ENCODE measurements at places on chromosomes 7 and 10.

DNA sequence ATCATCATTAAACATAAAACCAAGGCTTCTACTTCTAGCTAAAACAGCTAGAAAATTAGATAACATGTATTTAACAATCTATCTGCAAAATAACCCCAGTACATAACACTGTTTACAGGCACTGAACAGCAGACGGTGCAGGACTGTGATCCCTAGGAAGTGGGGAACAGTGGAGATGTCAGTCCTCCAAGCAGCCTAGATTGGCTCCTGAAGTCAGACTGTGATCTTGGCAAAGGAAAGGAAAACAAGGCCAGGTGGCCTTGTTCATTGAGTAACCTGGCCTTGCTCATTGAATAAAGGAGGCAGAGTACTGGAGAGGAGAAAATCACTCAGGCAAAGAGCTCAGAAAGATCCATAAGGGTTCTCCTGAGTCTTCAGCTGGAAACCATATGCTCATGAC is 77.7 kb upstream of the DIP2C start:
- no peak for DNase-seq

DNA sequence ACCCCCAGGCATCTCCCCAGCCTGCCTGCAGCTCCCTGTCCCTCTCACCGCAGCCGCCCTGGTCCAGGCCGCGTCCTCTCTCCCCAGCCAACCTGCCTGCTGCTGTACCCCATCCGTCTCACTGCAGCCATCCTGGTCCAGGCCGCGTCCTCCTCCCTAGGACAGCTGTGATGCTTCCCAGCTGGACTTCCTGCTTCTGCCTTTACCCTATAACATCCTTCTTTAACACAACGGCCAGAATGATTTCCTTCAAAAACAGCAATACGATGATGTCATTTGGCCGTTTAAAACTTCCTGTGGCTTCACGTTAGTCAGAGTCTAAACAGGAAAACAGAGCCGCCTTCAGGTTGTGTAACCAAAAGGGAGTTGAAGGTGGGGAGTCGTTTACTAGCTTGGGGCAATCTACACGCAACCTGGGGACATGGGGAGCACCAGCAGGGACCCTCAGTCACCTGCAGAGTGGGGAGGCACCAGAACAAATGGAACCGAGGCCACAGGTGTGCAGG is 32.2 kb upstream of the ZFAND2A start:
- DNase-seq: peak; percentile 50

GRCh38 chr7:114825423-114825951 is 96.4 kb upstream of the MDFIC start:
- peak; percentile 51 for DNase-seq

GRCh38 chr7:30144657-30145306 is 10.0 kb downstream of the MTURN start:
- DNase-seq: no peak

GRCh38 chr7:4017785-4018184 is 664.3 kb upstream of the FOXK1 start:
- no peak for DNase-seq

GRCh38 chr7:20797462-20798080 is 10.9 kb upstream of the SP8 start:
- no peak for DNase-seq

DNA sequence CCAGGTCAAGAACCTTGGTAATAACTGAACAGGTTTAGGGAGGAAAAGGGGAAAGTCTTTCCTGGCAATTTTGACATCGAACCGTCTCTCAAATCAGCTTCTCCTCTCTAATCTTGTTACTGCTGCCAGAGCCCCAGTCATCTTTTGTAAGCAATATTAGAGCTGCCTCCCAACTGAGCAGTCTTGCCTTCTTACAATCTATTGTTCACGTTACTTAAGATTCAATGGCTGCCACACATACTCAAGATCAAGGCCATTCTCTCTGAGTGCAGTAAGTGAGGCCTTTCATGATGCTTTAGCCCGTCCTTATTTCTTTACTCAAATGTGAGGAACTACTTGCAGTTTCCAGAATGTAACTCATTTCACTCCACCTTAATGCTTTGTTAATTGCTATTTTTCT is 12.4 kb downstream of the NET1 start:
- DNase-seq: no peak

DNA sequence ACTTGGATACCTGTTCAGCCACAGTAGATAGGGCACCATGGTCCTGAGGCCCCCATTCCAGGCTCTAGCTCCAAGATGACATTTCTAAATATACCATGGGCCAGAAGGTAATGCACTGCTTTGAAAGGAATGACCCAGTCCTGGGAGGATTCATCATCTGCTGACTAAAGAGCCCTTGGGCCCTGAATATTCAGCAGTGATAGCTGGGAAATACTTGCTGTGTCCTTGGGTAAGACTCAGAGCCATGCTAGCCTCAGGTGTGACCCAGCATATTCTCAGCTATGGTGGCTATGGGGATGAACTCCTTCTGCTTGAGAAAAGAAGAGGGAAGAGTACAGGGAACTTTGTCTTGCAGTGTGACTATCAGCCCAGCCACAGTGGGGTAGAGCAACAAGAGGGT is 21.3 kb upstream of the AGR2 start:
- no peak for DNase-seq

- DNase-seq: no peak
Measured at GRCh38 chr10:17213646-17214349, 12.3 kb upstream of the TRDMT1 start.

DNA sequence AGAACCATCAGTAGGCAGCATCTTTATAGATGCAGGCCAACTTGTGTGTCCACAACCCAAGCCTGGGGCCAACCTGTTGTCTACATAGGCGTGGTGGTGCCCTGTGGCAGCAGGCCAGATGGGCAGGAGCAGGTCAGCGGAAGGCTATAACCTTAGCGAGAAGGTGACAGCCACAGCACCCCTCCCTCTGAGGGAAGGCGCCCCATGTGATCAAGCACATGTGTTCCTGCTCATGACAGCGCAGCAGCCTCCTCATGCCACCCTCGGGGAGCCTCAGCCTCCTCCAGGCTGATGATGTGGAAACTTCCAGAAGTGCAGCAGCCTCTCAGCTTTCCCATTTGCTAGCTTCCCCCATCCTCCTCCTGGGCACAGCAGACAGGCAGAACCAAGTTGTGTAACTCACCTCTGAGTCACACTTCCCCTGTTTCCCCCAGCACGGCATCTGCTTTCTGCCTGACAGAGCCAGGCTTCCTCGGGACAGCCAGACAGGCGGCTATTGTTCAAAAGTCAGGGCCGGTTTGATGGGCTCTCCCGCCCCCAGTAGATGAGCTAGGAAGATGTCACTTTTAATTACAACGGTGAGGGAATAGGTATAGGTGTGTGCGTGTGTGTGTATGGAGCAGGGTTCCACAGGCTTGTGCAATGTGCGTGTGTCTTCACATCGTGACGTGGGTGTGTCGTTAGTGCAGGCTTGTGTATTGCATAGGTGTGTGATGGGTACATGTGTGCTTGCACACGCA is 312.0 kb upstream of the ZMIZ1 start:
- peak; percentile 16 for DNase-seq

DNA sequence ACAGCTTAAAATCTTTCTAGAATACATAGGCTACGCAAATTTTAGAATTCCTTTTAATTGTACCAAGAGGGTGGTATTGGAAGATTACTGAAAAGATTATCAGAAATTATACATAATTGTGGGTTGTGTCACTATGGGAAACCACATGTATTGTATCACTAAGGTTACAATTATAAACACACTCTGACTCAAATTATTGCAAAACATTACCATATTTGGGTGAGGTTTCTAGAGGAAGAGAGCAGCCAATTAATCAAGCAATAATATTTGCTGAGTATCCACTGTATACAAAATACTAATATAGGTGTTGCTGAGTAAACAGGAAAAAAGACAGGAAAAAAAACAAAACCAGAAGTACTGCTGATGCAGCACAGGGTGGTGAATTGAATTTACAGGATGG is 3.1 kb upstream of the CAPZA2 start:
- DNase-seq: no peak

GRCh38 chr10:2881720-2882620 is 185.4 kb upstream of the PFKP start:
- DNase-seq: no peak

- DNase-seq: no peak
Measured at GRCh38 chr7:12567015-12567414, 3.5 kb upstream of the SCIN start.

DNA sequence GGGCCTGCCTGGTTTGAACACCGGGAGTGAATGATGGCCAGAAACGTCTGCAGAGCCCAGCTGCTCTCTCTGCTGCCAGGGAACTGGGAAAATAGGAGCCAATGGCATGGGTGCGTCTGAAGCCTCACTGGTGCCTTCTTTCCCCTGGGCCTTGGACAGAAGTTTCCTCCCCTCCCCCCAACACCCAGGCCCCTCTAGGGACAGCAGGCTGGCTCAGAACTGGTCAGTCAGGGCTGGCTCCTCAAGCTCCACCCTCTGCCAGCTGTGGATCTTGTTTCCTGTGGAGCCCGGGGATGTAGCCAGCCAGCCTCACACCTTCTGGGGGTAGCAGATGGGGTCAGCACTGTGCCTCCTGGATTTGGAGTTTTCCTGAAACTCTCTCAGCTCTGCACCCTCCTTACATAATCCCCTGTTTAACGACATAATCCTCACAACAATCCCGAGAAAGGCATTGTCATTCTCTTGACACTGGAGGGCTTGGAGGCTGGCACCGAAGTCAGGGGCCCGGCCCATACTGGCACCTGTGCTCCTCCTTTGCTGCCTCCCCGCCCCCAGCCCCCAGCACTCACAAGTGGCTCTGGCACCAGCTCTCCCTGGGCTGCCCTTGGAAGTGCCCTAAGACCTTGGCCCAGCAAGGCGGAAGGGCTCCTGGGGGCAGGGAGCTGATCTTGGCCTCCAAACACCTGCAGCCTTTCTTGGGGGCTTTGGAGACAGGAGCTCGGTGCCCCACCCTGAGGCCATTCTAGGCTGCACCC is 5.7 kb downstream of the LDB3 start:
- DNase-seq: no peak

DNA sequence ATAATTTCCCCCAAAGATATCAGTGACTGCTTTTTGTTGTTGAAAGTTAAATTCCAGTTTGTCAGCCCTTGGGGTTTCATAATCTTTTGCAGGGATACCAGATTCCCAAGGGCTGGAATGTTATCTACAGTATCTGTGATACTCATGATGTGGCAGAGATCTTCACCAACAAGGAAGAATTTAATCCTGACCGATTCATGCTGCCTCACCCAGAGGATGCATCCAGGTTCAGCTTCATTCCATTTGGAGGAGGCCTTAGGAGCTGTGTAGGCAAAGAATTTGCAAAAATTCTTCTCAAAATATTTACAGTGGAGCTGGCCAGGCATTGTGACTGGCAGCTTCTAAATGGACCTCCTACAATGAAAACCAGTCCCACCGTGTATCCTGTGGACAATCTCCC is 3.2 kb downstream of the CYP26A1 start:
- DNase-seq: no peak

- DNase-seq: no peak
Measured at GRCh38 chr7:11427686-11428273, 404.2 kb downstream of the THSD7A start.

GRCh38 chr7:88344956-88345832 is 38.5 kb upstream of the STEAP4 start:
- DNase-seq: no peak

Data from stimulated activated naive CD8-positive, alpha-beta T cell treated with anti-CD3 and anti-CD28 coated beads, Interleukin-15, amount 100 ng/mL, for 72 hours (primary cell).